ENCODE measurements at places on chromosomes 13 and 19.

GRCh38 chr13:59208405-59209195 is 955.1 kb downstream of the DIAPH3 start:
- no peak for DNase-seq

GRCh38 chr13:27481766-27482165 is 31.4 kb upstream of the MTIF3 start:
- peak; percentile 19 for DNase-seq

DNA sequence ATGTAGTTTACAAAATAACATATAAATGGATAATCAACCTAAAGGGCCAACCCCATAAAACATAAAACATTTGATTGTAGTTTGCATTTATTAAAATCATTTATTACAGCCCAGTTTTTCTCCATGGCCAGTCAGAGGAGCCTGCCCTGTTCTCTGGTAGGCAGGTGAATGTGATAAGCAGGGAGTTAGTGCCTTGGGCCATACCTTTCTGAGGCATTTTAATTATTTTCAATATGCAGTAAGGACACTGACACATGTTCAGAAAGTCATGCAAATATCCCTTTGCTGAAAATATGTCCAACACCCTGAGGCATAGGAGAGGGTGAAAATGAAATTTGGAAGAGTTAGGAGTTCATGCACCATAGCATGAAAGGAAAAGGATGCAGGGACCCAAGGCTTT is 242.6 kb upstream of the EDNRB start:
- DNase-seq: no peak

- no peak for DNase-seq
These were observed 169.9 kb downstream of the VWA8 start for GRCh38 chr13:41791056-41791455.

GRCh38 chr19:47157431-47158321 is 27.0 kb downstream of the SAE1 start:
- DNase-seq: no peak

DNA sequence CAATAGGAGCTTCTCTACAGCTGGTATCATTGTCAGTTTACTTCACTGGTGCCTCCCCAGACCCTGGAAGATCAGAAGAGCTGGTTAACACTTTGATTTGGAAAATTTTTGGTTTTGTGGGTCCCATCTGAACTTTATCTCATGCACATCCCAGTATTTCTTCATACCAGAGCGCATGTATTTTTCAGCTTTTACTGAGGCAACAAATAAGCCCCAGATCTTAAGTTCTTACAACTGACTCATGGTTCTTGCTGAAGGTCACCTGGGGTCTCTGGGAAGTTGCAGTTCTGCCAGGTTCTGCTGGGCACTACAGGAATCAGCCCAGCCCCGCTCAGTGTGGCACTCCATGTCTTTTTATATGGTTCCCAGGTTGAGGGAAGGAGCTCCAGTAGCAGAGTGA is 1249.9 kb downstream of the EFNB2 start:
- DNase-seq: no peak

- no peak for DNase-seq
These were observed 109.2 kb upstream of the MCF2L start for GRCh38 chr13:112859817-112860190.

GRCh38 chr19:51317376-51317775 is 5.9 kb downstream of the IGLON5 start:
- DNase-seq: no peak

GRCh38 chr19:10368101-10368803 is 12.1 kb downstream of the TYK2 start:
- DNase-seq: no peak

Measured in stimulated activated CD4-positive, alpha-beta T cell treated with anti-CD3 and anti-CD28 coated beads, TNF-alpha, amount 100 ng/mL, for 48 hours (primary cell).